Umbilical cord (tissue), 2 donors: ENCODE measurements at places on chromosomes 2 and 18.

DNA sequence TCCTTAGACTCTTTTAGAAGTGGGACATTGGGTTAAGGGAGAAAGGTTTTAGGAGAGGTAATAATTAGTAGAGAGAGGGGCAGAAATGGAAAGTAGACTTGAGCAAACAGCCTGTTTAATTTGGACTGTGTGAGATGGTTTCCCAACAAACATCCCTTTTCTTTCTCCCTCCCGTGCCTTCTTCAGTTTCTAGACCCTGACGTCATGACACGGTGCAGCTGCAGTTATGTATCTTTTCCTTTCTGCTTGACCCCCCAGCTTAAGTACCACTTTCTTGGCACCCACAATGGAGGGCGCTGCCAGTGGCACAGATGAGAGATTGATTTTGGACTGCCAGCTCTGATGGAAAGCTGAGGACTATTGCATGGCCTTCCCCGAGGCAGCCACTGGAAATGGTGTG, 86.9 kb upstream of the FAM136A start:
- no peak for DNase-seq

- no peak for DNase-seq
Measured at GRCh38 chr2:129910446-129911362, 68.8 kb upstream of the RAB6C start.

DNA sequence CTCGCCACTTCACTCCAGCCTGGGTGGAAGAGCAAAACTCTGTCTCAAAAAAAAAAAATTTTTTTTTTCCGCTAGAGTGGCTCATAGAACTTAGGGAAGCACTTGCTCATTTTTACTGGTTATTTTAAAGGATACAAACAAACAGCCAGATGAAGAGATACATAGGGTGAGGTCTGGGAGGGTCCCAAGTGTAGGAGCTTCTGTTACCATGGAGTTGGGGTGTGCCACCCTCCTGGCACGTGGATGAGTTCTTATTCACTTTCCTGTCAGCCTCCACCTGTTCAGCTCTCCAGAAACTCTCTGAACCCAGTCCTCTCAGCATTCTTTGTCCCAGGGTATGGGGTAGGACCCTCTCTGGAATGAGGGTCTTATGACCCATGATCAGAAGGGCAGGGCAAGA, 4.9 kb upstream of the MAT2A start:
- no peak for DNase-seq

- no peak for DNase-seq
Measured at GRCh38 chr18:70422391-70422965, 133.6 kb downstream of the SOCS6 start.

- DNase-seq: no peak
Measured at GRCh38 chr18:62585274-62586150, 62.7 kb downstream of the ZCCHC2 start.

DNA sequence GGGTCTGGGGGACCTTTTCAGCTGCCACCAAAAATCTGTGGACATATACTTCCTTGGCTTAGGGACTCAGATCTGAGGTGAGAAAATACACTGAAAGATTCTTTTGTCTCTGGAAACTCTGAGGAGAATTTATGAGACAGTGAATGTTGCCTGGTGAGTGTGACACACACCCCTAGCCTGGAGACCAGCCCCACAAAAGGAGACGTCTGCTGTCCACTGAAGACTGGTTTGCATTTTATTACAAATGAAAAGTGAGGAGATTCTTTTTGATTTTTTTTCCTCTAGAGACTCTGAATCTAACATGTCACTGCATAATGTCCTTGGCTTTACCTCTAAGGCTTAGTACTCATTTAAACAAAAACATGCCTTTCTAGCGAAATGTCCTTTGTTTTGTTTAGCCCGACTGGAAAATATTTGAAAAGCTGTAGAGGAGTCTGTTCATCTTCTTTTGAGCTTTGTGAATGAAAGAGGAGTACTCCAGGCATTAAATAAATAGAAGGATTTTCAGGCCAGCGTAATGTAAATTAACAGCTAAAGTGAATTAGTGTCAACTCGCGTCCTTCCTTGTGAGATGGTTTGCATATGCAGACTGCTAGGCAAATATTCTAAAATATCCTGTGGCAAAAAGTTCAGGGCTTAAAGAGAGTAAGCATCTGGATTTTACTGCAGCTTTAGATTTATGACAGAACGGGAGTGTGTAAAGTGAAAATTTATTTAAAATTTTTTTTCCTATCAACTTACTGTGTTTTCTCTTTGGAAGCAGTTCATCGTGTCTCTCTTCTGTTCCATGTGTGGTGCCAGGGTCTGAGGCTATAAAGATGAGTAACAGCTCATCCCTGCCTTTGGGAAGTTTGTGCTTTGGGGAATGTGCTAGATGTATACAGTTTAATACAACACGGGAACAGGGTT, 125.4 kb downstream of the VWA3B start:
- peak; percentile 65 for DNase-seq

- no peak for DNase-seq
Measured at GRCh38 chr2:229937537-229937936, 15.2 kb downstream of the FBXO36 start.

DNA sequence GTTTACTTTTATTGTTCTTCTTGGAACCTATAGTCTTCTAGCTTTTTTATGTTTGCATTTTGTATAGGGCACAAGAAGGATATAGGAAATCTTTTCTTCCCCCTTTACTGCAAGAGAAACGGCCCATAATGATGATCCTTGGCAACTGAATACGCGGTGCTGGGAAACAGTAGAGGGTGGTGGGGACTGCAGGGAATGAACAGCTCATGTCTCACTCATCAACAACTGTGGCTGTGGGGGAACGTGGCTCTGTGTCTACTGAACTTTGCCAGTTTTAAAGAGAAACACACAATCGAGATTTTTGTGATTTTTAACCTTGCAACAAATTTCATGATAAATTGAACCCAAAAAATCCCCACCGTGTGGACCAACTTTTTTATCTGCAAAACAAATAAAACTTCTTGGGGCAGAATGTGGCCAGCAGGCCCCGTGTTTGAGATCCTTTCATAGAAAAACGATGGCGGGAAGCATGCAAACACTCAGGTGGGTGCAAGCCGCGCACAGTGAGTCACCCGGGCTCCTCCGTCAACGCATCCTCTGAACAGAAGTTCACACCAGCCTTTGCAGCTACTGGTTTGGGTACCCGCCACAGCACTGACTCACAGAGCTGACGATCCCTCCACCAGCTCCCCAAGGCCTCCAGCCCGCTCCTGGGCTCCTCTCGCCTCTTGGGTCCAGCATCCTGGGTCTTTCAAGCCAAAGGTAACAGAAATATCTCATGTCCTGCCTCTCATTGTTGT, 149.3 kb downstream of the COL6A3 start:
- no peak for DNase-seq

GRCh38 chr2:10285556-10286198, 17.0 kb upstream of the HPCAL1 start:
- DNase-seq: peak; percentile 64

- DNase-seq: no peak
Measured at GRCh38 chr2:200603972-200604371, 18.2 kb downstream of the AOX1 start.

DNA sequence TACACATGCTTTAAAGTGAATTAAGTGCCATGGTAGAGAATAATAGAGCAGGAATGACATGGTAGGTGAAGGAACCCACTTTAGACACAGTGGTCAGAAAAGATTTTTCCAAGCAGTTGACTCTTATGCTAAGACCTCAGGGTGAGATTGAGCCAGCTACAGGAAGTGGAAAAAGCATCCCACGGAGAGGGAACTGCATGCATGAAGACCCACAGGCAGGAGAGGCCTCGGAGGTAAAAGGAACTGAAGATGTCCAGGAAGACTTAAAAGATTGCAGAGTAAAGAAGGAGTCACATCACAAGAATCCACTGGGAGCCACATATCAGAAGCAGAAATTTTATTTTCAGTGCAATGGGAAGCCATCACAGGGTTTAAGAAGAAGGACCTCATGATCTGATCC, 499.2 kb upstream of the FAM98A start:
- DNase-seq: no peak

GRCh38 chr2:162579169-162579568, 235.2 kb downstream of the GCA start:
- no peak for DNase-seq

- no peak for DNase-seq
Measured at GRCh38 chr18:48866856-48867255, 83.9 kb downstream of the SMAD7 start.

- DNase-seq: peak; percentile 45
Measured at GRCh38 chr2:63763391-63763941, 78.2 kb upstream of the UGP2 start.

DNA sequence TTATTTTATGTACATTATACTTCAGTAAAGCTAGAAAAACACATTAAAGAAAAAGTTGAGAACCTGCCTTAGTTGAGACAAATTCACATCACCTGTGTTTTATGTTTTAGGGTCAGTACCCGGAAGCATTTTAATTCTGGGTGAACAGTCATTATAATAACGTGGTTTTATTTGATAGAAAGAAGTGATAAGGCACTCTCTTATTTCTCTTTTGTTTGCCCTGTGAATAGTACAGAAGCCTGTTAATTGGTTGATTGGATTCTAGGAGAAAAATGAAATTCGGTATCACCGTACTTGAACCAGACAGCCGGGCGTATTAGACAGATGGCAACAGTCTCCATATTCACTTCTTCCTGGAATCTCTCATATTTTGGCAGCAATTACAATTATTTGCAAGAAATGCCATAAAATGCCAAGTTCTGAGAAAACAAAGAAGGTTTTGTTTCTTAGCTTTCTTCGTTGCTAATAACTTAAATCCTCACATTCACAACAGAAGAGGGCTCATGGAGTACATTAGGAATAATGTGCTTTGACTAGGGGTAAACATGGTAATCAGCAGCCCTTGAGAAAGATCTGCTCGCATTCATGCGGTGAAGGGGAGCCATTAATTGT, 168.7 kb upstream of the RASGRP3 start:
- DNase-seq: no peak

DNA sequence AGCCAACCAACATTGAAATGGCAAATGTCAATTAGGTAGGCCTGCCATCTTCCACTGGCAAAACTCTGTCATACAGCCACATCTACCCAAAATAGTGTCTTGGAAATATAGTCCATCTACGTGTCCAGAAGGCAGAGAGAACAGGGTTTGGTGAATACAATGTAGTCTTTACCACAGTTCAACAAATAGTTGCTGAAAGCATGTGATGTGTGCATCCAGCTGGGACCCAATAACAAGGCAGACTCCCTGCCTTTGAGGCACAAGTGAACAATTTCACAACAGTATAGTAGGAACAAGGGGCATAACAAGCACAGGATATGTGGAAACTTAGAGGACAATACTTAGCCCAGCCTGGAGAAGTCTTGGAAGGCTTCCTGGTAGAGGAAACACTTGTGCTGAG, 72.6 kb downstream of the EVA1A start:
- no peak for DNase-seq

DNA sequence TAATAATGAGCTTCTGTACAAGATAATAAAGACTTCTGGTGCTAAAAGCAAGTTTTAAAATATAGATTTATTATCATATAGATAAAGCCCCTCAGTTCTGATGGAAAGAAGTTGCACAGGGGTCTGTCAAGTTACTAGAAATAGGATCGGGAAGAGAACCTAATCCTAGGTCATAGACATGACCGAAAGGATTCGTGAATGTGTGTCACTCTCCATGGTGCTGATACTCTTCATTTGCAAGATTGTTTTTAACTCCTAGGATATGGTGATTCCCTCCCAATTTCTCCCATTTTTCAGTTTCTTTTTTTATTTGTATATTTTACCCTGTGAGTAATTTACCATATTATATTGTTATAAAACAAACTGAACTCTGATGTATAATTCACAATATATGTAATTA, 58.9 kb upstream of the CTNNA2 start:
- DNase-seq: no peak

- no peak for DNase-seq
Measured at GRCh38 chr2:47650001-47650535, 132.9 kb upstream of the MSH6 start.

DNA sequence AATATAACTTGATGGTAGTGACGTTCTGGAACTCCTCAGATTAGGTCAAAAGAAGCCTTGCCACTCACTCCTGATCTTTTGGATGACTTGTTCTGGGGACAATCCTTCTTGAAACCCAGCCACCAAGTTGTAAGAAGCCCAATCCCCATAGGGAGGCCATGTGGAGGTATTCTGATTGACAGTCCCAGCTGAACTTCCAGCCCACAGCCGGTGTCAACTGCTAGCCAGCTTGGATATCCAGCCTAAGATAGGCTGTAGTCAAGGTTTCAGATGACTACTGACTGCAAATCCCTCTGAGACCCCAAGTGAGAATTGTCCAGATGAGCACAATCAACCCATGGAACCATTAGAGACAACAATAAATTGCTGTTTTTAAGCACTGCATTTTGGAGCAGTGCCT, 31.4 kb downstream of the EIF2AK2 start:
- no peak for DNase-seq

- DNase-seq: peak; percentile 69
Measured at GRCh38 chr2:71071681-71072398, 3.4 kb downstream of the NAGK start.

GRCh38 chr2:83725735-83726134, 733.3 kb downstream of the SUCLG1 start:
- no peak for DNase-seq

GRCh38 chr2:12363138-12363537, 353.6 kb upstream of the TRIB2 start:
- DNase-seq: no peak

DNA sequence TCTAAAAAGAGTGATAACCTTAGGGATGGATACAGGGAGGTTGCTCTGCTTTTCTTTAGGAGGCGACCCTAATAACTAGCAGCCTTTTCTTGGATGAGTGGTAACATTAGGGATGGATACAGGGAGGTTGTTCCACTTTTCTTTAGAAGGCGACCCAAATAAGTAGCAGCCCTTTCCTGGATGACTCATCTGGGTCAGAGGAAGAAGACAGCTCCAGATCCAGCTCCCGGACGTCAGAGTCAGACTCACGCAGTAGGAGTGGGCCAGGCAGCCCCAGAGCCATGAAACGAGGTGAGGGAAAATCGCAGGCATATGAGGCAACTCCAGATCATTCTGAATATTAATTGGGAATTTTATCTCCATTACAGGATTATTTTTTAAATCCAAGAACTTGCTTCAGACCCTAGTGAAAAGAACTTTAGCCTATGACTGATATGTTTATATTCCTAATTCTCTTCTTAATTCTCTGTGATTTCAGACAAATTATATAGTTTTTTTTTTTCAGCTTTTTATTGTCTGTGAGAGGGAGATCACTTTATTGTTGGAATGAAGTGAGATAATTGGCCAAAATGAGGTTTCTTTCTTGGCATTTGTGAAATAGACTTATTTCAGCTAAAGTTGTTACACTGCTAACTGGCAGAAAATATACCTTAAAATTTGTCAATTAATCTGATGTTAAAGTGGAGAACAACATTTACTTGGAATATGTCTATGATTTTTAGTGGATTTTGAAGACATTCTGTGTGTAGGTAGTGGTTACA, 31.2 kb upstream of the C1GALT1C1L start:
- peak; percentile 12 for DNase-seq

- no peak for DNase-seq
Measured at GRCh38 chr2:201950606-201951005, 83.0 kb upstream of the FZD7 start.

DNA sequence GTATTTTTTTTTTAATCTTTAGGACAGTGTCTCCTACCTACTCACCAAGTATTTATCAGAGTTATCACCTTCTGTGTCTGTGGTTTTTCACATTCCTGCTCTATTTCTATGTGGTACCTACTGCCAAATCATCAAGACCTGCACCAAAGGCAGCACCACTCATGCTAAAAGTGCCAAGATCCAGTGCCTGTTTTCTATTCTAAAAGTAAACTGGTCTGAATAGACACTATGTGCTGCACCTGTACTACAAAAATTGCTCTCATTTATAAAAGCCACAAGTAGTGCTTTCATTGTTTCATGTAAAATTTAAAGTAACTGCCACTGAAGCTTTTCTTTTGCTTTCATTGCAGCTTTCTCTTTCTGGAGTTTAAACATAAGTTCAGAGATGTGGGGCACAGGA, 103.9 kb upstream of the GULP1 start:
- no peak for DNase-seq
